ENCODE measurements at places on chromosomes 4 and X.

- no peak for DNase-seq
Observed at GRCh38 chrX:133888984-133889383, 96.4 kb downstream of the GPC3 start.

DNA sequence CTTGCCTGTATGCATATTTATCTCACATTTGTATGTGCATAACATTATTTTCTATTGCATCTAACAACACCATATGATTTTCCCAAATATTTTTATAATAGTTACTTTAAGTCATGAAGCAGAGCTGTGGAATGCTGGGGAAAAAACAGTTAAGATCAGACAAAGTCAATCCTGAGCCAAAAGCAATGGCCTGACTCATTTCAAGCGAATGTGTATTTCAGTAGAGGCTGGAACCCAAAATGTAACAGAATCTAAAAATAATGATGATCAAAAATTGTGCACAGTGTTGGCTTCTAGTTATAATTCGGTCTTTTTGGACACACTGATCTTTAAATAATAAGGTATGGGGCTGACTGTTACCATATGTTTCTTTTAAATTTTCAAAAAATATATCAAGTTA lies 516.2 kb upstream of the ADGRL3 start:
- DNase-seq = no peak

DNA sequence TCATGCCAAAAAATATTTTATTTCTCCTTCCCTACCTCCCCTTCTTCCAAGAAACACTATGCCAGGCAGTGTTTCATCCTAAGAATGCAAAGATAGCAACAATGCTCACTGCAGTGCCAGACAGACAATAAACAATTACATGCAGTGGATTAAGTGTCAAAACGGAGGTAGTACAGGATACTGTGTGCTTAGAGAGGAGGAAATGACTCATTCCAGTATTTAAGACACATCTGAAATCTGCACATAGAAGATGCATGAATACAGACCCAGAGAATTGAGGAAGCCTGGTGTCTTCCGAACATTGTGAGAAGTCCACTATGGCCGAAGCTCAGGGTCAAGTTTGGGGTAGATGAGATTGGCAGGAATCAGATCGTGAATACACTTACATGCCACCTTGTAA lies 326.4 kb downstream of the PPP3CA start:
- DNase-seq = no peak

DNA sequence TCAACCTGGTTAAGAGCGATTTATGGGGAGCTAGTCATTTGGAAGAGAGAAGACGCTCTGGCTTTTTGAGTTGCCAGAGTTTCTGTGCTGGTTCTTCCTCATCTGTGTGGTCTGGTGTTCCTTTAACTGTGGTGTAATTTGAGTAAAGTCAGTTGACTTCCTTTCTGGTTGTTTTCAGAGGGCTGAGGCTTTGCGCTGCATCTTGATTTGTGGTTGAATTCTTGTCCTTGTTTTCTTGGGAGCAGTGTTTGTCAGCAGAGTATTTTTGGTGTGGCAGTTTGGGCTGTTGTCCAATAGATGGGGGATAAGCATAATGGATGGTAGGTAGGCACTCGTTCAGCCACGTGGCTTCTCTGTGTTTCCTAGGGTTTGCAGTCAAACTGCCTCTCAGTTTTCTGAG lies 2143.2 kb upstream of the TENM3 start:
- DNase-seq = no peak

GRCh38 chrX:63613531-63614028 lies 171.4 kb downstream of the ARHGEF9 start:
- no peak for DNase-seq
